Activated effector memory CD4-positive, alpha-beta T cell treated with anti-CD3 and anti-CD28 coated beads, Interleukin-2, amount 50 U/mL, for 16 hours (primary cell): ENCODE measurements at places on chromosomes 16 and 17.

GRCh38 chr17:4386406-4386805, 19.9 kb upstream of the UBE2G1 start:
- no peak for DNase-seq

- no peak for DNase-seq
Measured at GRCh38 chr17:70086516-70086915, 11.5 kb downstream of the KCNJ16 start.

DNA sequence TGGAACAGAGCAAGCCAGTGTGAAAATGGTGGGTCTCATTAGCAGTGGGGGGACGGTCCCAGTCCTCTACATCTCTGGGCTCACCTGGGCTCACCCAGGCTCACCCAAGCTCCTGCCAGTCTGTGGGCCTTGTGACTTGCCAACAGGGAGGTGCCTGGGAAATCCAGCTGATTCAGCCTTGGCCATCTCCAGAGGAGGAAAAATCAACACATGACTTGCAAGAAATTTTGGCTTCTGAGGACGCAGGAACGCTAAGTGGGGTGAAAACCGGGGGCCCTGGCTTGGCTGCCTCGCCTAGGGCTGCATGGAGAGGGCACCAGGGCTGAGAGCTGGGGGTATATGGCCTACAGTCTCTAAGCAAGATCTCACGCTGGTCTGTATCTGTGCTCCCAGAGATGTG, 47.7 kb downstream of the VAC14 start:
- DNase-seq, result no peak

GRCh38 chr16:87203060-87203656, 114.0 kb downstream of the C16orf95 start:
- peak; percentile 75 for DNase-seq
